ENCODE measurements at places on chromosomes 2 and 18. TPM values are rescaled to one million over a fixed set of nuclear protein-coding genes. Genes with fewer than 3 reads are reported as not detected.

The TRIB2 gene
- 46.6 TPM for polyA plus RNA-seq

The GLS gene
- polyA plus RNA-seq, result 65.1 TPM

The GREB1L gene
- 6.6 TPM for polyA plus RNA-seq

The HRH4 gene
- 0.19 TPM for polyA plus RNA-seq

The HSPD1 gene
- 298 TPM for polyA plus RNA-seq

The COL4A4 gene
- polyA plus RNA-seq, result 0.10 TPM

The ALLC gene
- polyA plus RNA-seq, result not detected

The CGREF1 gene
- polyA plus RNA-seq, result 3.1 TPM

The NDUFV2 gene
- 81.3 TPM for polyA plus RNA-seq

The OTOF gene
- 14.0 TPM for polyA plus RNA-seq

The SCYGR4 gene
- not detected for polyA plus RNA-seq

The ABHD1 gene
- polyA plus RNA-seq, result 0.71 TPM

The RAB6C gene
- not detected for polyA plus RNA-seq

The TMBIM1 gene
- polyA plus RNA-seq, result 109 TPM

The ADD2 gene
- 3.1 TPM for polyA plus RNA-seq

The KHK gene
- polyA plus RNA-seq, result 2.7 TPM

The GPR75 gene
- 3.0 TPM for polyA plus RNA-seq

The CLEC4F gene
- polyA plus RNA-seq, result not detected

The ZEB2 gene
- polyA plus RNA-seq, result 120 TPM

The GPBAR1 gene
- 2.1 TPM for polyA plus RNA-seq

The NXPH2 gene
- 11.8 TPM for polyA plus RNA-seq

The ZNF385B gene
- polyA plus RNA-seq, result 12.2 TPM

The IFT172 gene
- 29.6 TPM for polyA plus RNA-seq

The RTKN gene
- 50.7 TPM for polyA plus RNA-seq

The REG1B gene
- not detected for polyA plus RNA-seq

The STARD6 gene
- polyA plus RNA-seq, result not detected

The EVX2 gene
- polyA plus RNA-seq, result not detected

The RAPH1 gene
- polyA plus RNA-seq, result 44.6 TPM

The SCN3A gene
- 0.82 TPM for polyA plus RNA-seq

The RFX8 gene
- 3.3 TPM for polyA plus RNA-seq

The AGAP1 gene
- polyA plus RNA-seq, result 34.1 TPM

The PLB1 gene
- polyA plus RNA-seq, result 2.8 TPM

The SLC5A7 gene
- polyA plus RNA-seq, result 0.38 TPM

The CAVIN2 gene
- 29.5 TPM for polyA plus RNA-seq

The AP1S3 gene
- polyA plus RNA-seq, result 0.35 TPM

The GNLY gene
- polyA plus RNA-seq, result 2.3 TPM

The NYAP2 gene
- 0.21 TPM for polyA plus RNA-seq

The RIF1 gene
- polyA plus RNA-seq, result 64.3 TPM

The ITPRIPL1 gene
- polyA plus RNA-seq, result 6.0 TPM

The IL18R1 gene
- 1.4 TPM for polyA plus RNA-seq

The ACOXL gene
- 0.20 TPM for polyA plus RNA-seq

The UPP2 gene
- polyA plus RNA-seq, result not detected

The MAP2 gene
- 12.4 TPM for polyA plus RNA-seq

The NT5C1B gene
- 0.28 TPM for polyA plus RNA-seq

The CNGA3 gene
- polyA plus RNA-seq, result 0.38 TPM

The SPTBN1 gene
- 232 TPM for polyA plus RNA-seq

The EMILIN1 gene
- 106 TPM for polyA plus RNA-seq

Measured in muscle of back (tissue), 13 donors.